ENCODE measurements at places on chromosomes 11 and 22.

GRCh38 chr11:63623513-63624140 lies 9.4 kb upstream of the PLAAT3 start:
- no peak for DNase-seq

- no peak for DNase-seq
These were observed 93.8 kb downstream of the MIAT start for GRCh38 chr22:26751217-26751616.

- no peak for DNase-seq
These were observed 419.2 kb upstream of the SYN3 start for GRCh38 chr22:33477120-33478111.

DNA sequence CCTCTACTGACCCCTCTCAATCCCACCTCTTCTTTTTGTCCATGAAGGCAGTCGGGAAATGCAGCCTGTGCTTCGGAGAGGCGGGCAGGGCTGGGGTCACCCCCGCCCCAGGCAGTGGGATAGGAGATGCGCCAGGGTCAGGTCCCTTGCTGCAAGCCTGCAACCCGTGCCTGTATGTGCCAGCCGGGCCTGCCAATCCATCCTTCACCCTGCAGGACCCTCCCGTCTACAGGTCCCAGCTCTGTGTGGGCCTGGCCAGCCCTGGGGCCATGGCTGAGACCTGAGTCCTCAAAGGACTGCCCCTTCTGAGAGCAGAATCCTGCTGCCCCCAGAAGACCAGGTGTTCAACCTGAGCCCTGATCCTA lies 10.9 kb downstream of the ASCL2 start:
- no peak for DNase-seq

DNA sequence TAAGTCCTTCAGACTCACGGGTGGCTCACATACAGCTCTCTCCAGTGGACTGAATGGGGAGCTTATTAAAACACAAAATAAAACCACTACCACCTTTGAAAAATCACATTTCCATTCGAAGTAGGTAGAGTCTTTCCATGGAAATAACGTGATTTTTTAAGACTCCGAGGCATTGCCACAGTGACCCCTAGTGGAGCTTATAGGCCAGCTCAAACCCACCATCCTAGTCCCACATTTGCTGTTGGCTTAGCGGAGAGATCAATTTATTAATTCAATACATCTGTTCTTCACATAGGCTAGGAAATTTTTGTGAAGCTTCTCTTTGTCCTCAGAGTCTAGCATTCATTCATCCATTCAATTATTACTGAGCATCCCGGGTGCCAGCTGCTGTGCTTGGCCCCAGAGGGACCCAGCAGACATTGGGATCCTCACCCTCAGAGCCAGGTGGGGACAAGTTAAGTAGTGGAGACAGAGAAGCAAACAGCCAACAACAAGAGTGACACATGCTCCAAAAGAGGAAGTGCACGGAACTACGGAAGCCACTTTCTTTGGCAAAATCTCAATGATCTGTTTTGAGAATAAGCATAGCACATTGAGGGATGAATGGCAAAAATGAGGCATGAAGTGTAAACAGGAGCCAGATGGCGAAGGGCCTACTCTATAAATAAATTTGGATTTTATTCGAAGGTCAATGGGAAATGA lies 10.2 kb upstream of the P4HA3 start:
- no peak for DNase-seq

DNA sequence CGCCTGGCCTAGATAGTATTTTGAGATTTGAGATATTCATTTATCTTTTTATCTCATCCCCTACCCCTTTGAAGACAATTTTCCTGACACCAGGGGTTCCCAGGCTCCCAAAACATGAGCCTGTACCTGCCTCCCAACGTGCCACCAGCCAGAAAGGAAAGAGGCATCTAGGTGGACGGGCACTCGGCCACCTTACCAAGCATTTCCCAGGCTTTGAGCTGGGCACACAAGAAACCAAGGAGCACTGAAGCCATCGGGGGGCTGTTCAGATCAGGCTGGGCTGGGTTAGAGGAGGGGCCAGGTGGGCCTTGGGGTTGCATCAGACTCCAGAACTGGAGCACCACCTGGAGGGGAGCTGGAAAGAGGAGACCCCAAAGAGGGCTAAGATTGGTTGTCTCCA lies 28.5 kb upstream of the BAIAP2L2 start:
- DNase-seq, result no peak

DNA sequence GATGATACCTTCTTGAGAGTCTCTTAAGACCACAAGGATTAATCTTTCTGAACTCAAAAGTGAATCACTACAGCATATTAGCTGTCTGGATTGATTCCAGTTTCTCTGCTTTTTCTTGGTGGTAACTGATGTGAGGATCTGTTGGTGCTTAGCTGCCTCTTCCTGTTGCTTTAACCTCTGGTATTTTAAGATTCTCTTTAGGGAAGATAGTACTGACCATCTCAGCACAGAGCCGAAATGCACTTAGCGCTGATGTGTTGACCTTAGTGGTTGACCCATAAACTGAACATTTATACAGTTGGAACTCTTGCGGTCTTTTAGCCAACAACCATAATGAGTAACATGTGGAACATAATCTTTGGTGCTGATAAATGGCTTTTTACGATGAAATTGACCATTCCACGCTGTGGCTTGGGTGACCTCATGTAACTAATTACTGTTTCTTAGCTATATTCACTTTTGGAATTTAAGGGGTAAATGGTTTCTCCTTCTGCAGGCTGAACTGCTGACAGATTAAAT lies 33.7 kb downstream of the APLP2 start:
- DNase-seq, result no peak

GRCh38 chr11:117950993-117951961 lies 22.1 kb upstream of the TMPRSS13 start:
- DNase-seq, result peak; percentile 45

GRCh38 chr11:18956630-18957029 lies 17.4 kb upstream of the MRGPRX1 start:
- no peak for DNase-seq

GRCh38 chr22:25697181-25697664 lies 44.8 kb upstream of the MYO18B start:
- DNase-seq, result no peak

DNA sequence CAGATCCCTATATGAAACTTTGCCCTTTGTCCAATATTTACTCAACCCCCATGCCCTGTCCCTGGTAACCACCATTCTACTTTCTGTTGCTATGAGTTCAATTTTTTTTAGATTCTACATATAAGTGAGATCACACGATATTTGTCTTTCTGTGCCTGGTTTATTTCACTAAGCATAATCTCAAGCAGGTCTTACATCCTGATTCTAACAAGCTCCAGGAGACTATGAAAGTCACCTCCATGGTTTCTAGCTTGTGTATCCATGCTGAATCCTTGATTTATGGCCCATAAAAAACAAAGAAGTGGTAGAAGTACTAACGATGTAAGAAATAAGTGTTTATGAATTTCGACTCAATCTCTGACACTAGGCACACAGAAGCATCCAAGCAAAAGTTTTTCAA lies 68.0 kb downstream of the OR5AK2 start:
- DNase-seq, result no peak
